ENCODE measurements at places on chromosomes 12 and 14.

- no peak for DNase-seq
These were observed 28.7 kb downstream of the NKX2-8 start for GRCh38 chr14:36553656-36554260.

DNA sequence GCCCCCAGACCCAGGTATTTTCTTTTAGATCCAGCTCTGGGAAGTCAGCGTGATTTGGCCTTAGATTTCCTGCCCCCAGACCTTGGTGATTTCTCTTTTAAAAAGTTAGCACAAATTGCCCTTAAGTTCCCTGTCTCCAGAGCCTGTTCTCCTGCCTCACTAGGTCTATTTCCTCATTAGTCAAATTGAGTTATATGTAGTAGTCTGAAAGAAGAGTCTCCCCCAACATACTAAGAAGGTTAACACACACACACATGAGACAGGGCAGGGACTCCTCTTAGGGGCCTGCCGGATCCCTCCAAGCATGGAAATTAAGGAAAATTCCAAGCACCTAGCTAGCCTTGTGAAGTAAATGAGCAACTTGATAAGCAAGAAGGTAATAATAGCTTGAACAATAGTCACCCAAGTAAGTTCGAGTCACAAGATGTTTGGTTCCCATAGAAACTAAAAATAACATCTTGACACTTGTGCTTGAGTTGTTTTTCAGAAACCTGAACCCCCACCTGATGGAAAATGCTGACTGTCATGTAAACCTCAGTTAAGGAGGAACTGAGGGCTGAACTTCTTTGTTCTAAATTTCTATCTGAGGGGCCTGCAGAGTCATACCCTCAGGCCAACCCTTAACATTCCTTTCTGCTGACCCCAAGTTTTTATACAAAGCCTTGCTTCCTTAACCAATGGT, 51.6 kb downstream of the CAND1 start:
- DNase-seq = no peak

GRCh38 chr12:19409376-19409775, 29.9 kb upstream of the AEBP2 start:
- no peak for DNase-seq

DNA sequence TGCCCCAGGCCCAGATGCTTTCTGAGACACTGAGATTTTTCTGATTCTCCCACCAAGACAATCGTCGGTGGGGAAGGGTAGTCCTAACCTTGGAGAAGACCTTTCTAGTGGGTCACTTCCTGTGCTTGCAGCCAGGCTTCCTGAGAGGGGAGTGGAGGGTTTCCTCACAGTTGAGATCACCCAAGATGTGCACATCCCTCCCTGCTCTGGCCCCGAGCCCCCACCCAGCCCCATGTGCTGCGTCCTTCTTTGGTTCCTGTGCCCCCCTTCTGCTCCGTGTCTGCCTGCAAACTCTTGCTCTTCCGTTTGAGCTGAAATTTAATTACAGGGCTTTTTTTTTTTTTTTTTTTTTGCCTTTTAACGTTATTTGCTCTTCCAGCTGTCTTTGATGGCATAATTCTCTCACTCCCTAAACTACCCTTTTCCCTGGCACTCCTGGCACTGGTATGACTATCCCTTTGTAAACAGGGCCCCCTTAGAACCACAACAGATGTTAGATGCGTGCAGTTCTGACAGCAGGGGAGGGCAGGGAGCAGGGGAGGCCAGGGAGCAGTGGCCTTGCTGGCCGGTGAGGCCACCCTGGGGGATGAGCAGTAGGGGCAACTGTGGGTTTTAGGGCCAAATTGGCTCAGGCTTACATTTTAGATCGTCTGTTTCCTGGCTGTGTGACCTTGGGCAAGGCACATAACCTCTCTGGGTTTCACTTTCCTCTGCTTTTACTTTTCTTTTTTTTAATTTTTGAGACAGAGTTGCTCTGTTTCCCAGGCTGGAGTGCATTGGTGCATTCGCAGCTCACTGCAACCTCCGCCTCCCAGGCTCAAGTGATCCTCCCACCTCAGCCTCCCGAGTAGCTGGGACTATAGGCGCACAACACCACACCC, 144.5 kb downstream of the PHETA1 start:
- no peak for DNase-seq

DNA sequence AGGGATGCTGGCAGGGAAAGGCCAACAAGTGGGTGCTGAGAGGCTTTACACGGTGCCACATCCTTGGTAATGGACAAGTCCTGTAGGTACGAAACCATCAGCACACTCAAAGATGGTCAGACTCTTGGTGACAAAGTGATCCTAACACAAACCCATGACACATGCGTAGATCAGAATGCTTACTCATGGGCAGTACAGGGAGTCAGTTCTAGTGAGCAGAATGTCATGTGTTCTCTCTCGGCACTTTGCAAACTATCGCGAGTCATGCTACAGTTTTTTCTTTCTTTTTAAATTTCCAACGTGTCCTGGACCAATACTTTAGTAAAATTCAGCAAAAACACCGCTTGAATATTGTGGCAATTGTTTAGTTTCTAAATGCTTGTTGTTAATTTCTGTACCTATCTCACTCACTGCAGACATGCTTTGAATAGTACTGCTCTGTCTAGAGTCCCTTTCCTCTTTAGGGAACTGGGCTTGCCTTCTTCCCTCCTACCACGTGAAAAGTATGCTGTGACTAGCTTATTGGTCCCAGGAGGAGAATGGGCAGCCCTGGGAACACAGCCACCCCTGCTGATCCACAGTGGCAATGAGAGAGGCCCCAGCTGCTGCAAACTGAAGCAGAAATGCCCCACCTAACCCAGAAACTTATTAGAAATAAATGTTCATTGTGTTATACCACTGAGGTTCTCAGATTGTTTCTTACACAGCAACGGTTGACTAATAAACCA, 62.4 kb downstream of the UBR7 start:
- DNase-seq = no peak

- DNase-seq = no peak
These were observed 1085.4 kb downstream of the SLC6A15 start for GRCh38 chr12:83827193-83827592.

GRCh38 chr12:123839826-123840225, 77.7 kb downstream of the DNAH10 start:
- DNase-seq = no peak

GRCh38 chr12:68871921-68872320, 61.0 kb downstream of the CPM start:
- no peak for DNase-seq

DNA sequence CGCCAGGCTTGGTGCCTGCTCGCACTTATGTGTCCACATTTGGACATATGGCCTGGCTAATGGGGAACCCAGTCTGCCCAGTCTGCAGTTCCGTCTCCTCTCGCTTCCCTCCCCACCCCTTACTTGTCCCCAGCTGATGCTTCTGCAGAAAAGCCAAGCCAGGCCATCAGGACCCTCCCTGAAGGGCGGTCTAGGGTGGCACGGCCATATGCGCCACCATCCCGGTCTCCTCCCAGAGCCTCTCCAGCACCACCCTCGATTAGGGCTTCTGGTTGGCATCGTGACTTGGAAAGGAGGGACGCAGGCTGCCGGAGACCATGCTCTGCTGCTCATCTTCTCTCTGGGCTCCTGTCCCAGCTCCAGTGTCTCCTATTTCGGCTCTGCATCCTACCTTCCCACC, 54.6 kb downstream of the CALM1 start:
- DNase-seq = no peak

DNA sequence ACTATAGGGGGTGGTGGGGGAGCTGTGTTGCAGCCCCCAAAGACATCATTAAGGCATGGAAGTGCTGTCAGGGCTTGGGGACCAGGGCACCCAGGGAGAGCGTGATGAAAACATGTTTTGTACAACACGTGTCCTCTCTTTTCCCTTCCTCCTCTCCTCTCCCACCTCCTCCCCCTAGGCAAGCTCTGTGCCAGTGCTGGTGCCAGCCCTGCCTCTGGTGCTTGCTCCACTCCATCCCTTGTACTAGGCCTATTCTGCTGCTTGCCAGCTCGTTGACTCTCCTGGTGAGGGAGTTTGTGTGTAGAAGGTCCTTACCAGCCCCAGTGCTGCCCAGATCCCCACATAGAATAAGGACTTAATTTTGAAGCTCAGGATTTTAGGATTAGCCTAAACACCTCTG, 3.2 kb upstream of the RARG start:
- no peak for DNase-seq

DNA sequence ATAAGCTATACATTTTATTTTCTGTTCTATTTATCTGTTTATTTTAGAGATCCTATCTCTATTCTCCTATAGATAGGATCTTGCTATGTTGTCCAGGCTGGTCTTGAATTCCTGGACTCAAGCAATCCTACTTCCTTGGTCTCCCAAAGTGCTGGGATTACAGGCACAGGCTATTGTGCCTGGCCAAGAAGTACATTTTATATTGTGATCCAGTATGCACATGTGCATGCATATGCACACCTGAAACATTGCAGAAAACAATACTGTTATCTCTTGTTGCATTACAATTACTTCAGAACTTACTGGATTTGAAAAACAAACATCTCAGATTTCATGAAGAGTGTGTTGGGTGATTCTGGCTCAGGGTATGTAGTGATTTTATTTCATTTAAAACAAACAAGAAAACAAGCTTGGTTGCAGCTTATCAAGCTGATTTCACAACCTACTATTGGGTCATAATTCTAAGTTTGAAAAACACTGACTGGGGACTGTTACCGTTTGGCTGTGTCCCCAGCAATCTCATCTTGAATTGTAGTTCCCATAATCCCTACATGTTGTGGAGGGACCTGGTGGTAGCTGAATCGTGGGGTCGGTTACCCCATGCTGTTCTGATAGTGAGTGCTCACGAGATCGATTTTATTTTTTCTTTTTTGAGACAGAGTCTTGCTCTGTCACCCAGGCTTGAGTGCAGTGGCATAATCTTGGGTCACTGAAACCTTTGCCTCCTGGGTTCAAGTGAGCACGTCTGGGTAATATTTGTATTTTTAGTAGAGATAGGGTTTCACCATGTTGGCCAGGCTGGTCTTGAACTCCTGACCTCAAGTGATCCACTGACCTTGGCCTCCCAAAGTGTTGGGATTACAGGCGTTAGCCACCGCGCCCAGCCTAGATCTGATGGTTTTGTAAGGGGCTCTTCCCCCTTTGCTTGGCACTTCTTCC, 31.3 kb downstream of the ERC1 start:
- DNase-seq = no peak

DNA sequence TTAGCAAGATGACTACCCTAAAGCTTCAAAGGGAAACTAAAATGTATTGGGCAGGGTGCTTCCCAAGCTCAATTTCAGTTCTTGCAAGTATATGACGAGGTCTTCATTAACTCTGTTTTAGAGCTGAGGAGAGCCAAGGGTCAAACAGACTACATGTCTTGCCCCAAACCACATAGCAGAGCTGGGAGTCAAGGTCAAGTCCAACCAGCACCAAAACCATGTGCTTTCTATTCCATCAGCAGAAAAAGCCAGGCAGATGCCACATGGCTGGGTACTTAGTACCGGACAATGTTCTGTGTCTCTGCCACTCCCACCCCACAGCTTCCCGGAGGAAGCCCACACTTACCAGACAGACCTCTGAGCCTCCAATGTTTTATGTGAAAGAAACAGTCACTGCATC, 17.6 kb downstream of the NID2 start:
- no peak for DNase-seq

GRCh38 chr14:62030387-62030786, 268.2 kb downstream of the SNAPC1 start:
- DNase-seq = no peak

DNA sequence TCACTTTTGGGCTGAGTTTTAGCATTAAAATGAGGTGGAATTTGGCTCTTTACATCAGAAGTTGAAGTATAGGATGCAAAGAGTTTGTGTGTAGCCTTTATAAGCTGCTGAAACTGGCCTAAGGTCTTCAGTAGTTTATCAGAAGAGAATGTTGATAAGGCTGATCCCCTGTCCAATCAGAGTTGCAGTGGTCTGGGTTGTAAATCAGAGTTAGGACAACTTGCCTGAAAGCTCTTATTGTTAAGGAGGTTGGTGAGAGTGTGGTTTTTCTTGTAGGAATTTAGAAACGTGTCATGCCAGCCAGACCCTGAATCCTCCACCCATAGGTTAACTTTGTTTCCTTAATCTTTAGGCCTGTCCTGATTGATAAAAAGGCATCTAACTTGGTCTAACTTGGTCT, 143.5 kb downstream of the ST8SIA1 start:
- DNase-seq = no peak

- no peak for DNase-seq
These were observed 276.3 kb downstream of the DUSP6 start for GRCh38 chr12:89075880-89076540.

DNA sequence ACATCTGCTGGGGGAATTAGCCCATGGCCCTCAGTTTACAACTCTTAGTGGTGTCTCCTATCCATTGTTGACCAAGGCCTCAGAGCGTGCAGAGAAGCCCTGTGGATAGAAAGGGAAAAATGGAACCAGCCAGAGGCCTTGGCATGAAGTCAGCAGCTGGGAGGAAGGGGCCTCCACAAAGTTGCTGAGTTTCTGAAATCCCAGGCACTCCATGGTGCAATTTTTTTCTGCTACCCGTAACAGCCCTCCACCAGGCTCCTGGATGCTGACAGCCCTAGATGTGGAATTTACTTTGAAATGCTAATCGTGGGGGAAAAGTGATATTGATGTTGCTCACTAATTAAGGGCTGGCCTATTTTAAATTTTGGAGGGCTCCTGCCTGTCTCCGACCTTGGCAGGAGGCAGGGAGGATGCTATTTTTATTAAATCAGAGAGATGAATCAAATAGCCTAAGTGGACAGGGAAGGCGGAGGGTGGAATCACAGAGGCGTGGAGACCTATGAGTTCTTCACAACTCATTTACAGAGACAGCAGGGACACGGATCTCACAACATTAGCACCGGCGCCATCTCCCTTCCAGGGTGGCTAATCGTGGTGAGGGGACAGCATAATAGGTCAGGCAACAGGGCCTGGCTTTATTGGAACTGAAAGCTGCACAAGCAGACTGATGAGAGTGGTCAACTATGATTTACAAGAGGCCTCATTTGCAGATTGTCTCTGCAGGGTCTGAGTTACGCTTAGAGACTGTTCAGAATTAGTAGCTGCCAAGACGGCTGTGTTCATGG, 99.8 kb upstream of the WSCD2 start:
- DNase-seq = no peak

DNA sequence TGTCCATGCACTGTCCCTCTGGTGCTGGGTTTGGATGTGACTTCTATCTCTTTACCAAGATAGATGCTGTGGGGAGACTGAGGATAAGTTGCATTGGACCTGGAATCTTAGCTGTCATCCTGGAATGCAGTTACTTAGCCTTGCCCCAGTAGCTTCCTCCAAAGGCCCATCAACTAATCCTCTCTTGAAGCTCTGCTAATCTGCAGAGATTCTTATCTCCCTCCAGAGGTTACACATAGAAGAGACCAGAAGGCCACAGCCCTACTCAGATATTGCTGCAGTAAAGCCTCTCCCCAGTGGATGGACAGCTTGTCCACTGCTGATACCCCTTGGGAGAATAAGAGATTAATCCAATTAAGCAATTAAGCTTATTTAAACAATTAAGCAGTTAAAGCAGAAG, 867.2 kb downstream of the BCL11B start:
- DNase-seq = no peak

- no peak for DNase-seq
These were observed 1.4 kb upstream of the STON2 start for GRCh38 chr14:81401420-81402122.

Measured in stimulated activated CD8-positive, alpha-beta memory T cell treated with anti-CD3 and anti-CD28 coated beads, Interleukin-4, amount 100 ng/mL, for 4 hours (primary cell).